ENCODE measurements at places on chromosomes 4 and X. TPM values are rescaled to one million over a fixed set of nuclear protein-coding genes. Genes with fewer than 3 reads are reported as not detected.

GRCh38 chr4:145417348-145418130 lies 64.1 kb upstream of the SMAD1 start:
- DNase-seq: no peak

GRCh38 chrX:133654811-133655210 lies 239.5 kb upstream of the GPC4 start:
- no peak for DNase-seq

DNA sequence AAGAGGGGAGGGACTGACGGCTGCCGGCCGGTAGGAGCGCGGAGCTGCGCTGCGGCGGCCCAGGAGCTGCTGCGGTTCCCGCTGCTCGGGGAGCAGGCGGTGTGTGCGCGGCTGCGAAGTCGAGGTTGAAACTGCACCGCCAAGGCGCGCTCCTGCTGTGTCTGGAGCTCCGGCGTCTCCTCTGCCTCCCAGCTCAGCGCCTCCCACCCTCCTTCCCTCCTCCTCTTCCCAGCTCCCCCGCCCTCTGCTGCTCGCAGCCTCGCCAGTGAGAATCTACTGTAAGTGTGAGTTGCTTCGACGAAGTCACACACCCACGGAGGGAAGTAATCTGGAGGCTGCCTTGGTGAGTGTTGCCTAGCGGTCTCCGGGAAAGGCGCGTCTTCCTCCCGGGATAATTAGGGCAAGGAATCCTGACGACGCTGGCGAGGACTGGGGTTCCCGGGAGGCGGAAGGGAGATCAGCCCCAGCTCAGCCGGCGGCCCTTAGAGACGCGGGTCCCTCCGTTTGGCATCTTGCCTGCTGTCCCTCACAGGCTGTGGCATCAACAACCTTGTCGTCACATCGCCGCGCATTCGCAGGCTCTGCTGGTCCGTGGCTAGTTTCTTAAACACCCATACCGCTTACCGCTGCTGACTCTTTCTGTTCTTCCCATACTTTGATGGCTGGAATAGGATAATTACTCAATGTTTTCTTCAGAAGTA lies at the start of gene EPHA5:
EPHA5 (minus strand) TSS at position 159 of the 701 bp plus-strand sequence. CDS start 747 bp downstream, outside the sequence.
- DNase-seq: peak; percentile 80

- DNase-seq: no peak
Measured at GRCh38 chr4:73421708-73422457, 14.1 kb upstream of the AFP start.

DNA sequence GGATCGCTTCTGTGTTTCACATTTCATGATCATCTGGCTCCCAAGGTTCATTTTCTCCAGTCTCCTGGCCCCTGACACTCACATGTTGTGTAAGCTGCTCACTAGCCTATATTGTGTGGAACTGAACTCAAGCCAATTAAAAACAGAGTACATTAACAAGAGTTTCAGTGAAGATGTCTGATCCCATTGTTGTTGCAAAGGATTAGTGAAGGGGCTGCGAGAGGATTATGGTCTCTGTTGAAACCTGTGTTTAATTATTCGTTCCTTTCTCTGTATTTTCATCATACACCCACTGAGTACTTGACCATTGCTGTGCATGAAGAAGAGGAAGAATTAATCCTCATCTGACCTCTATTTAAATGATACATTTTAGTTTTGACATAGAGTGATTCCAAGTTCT lies 54.7 kb downstream of the AFF2 start:
- DNase-seq: no peak

GRCh38 chr4:6608758-6609414 lies 31.6 kb upstream of the MRFAP1 start:
- no peak for DNase-seq

DNA sequence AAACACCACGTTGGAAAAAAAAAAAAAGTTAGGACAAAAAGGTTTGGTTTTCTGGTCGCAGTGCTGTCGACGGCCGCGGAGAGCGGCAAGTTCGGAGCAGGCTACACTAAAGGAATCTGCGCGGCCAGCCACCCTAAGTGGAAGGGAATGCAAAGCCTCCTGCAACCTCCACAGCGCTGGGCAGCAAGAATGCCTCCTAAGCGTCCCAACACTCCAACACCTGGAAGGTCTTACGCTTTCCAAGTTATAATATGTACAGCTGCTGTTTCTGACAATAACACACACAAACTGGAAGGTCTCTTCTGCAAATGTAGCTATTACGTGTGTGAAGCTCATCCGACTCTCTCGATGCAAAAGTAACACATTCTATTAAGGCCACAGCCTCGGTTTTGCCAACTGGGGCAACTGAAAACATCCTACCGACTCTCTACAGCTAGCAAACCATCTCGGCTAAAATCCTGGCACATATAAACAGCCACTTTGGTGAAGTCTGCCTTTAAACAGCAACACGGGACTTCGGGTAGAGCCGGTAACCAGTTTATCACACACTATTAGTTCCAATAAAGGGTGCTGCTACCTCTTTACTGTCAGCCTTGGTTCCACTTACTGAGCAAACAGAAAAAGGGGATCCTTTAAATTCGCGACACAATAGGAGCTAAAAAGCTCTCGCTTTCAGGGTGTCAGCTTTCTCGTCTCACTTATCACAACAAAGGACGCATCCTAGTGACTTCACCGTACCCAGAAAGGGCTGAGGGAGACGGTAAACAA lies 895 bp downstream of the SMIM14 start:
- DNase-seq: peak; percentile 66

DNA sequence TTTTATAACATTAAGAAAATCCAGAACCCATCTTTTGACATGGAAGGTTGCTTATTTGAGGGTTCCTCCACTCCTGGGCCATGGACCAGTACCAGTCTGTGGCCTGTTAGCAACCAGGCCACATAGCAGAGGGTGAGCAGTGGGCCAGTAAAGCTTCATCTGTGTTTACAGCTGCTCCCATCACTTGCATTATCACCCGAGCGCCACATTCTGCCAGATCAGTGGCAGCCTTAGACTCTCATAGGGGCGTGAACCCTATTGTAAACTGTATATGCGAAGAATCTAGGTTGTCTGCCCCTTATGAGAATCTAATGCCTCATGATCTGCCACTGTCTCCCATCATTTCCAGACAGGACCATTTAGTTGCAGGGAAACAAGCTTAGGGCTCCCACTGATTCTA lies 58.6 kb downstream of the NDST4 start:
- no peak for DNase-seq

- DNase-seq: peak; percentile 5
Measured at GRCh38 chrX:70664726-70665125, 220.1 kb downstream of the DLG3 start.

The CENPVL2 gene
- polyA plus RNA-seq: not detected

The DAPP1 gene
- 2.1 TPM for polyA plus RNA-seq

The CXCL3 gene
- not detected for polyA plus RNA-seq

The ZNF157 gene
- polyA plus RNA-seq: 0.39 TPM

The TFE3 gene
- polyA plus RNA-seq: 22.2 TPM
